ENCODE measurements at places on chromosomes 5 and 9. TPM values are rescaled to one million over a fixed set of nuclear protein-coding genes. Genes with fewer than 3 reads are reported as not detected.

The NUTM2G gene
- total RNA-seq, result not detected

The ADAMTS12 gene
- 28.7 TPM for total RNA-seq

The PCDHB1 gene
- total RNA-seq, result not detected

The SLC31A2 gene
- 22.8 TPM for total RNA-seq

The PCDHGA7 gene
- total RNA-seq, result 1.8 TPM

The SLC34A1 gene
- not detected for total RNA-seq

The AMBP gene
- total RNA-seq, result not detected

The C9orf50 gene
- total RNA-seq, result not detected

The IL6ST gene
- 679 TPM for total RNA-seq

The KIF27 gene
- 3.1 TPM for total RNA-seq

The PSMD5 gene
- 33.4 TPM for total RNA-seq

The ADRB2 gene
- total RNA-seq, result under 0.01 TPM

The ANKDD1B gene
- total RNA-seq, result 0.37 TPM

The INSL6 gene
- total RNA-seq, result not detected

The SYK gene
- total RNA-seq, result not detected

The RPL35 gene
- 1,595 TPM for total RNA-seq

The LIX1 gene
- total RNA-seq, result not detected

The ENTPD8 gene
- total RNA-seq, result not detected

The IRX2 gene
- 9.6 TPM for total RNA-seq

The CPLANE1 gene
- 30.5 TPM for total RNA-seq

The PROB1 gene
- total RNA-seq, result 0.73 TPM

The SPATA31E1 gene
- 0.59 TPM for total RNA-seq

The WDR38 gene
- total RNA-seq, result not detected

The SUSD1 gene
- 7.7 TPM for total RNA-seq

The IL9 gene
- not detected for total RNA-seq

The DMAC1 gene
- total RNA-seq, result 9.9 TPM

The MRPL22 gene
- 18.0 TPM for total RNA-seq

The PTGES gene
- 56.2 TPM for total RNA-seq

The ATP10B gene
- not detected for total RNA-seq

The CSF2 gene
- not detected for total RNA-seq

The SLC36A2 gene
- total RNA-seq, result not detected

The MYOT gene
- not detected for total RNA-seq

The FRRS1L gene
- total RNA-seq, result not detected

The ECM2 gene
- total RNA-seq, result 3.3 TPM

The RIGI gene
- 4.8 TPM for total RNA-seq

The TLX3 gene
- total RNA-seq, result not detected

The PCDHGB6 gene
- 2.5 TPM for total RNA-seq

The CCL27 gene
- not detected for total RNA-seq

Data from subcutaneous preadipocyte (primary cell).